Epithelial cell of alveolus of lung (primary cell): ENCODE measurements at places on chromosomes 6 and 20. TPM values are rescaled to one million over a fixed set of nuclear protein-coding genes. Genes with fewer than 3 reads are reported as not detected.

Gene NOTCH4
- total RNA-seq = 3.2 and 4.0 TPM in 2 replicates

Gene OOEP
- total RNA-seq = 0.78 TPM in 1 of 2 replicates, not detected in the other

Gene SPTLC3
- 2.1 and 2.4 TPM in 2 replicates for total RNA-seq

Gene MICA
- 13.7 and 29.2 TPM in 2 replicates for total RNA-seq

Gene CRISP2
- total RNA-seq = not detected in 2 replicates

Gene SLPI
- 4.9 TPM in 1 of 2 replicates, not detected in the other for total RNA-seq

Gene MUC21
- not detected in 2 replicates for total RNA-seq

Gene ALDH8A1
- 0.26 and 0.32 TPM in 2 replicates for total RNA-seq

Gene ZSCAN23
- total RNA-seq = 1.2 and 6.5 TPM in 2 replicates
